Dorsolateral prefrontal cortex (tissue), 122 donors: ENCODE measurements at places on chromosomes 1 and 21.

- no peak for DNase-seq
Measured at GRCh38 chr1:2283991-2284895, 56.1 kb downstream of the SKI start.

- DNase-seq, result no peak
Measured at GRCh38 chr1:76095802-76096201, 21.3 kb downstream of the ST6GALNAC3 start.

- no peak for DNase-seq
Measured at GRCh38 chr1:167197692-167198091, 23.0 kb upstream of the POU2F1 start.

DNA sequence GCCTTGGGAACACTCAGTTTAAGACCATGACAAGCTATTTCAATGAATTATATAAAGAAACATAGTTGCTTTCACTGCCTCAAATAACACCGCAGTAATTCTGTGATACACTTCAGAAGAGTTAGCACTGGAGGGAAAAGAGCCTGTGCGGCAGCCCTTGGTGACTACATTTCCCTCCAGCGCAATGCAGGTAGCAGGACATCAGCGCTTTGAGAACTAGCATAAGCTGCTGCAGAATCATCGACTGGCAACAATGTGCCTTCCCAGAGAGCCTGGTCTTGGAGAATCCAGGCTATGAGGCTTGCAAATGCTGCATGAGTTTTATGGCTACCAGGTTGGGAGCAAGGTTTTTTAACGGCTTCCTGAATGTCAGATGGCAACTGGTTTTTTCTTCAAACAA lies 7.5 kb downstream of the NRIP1 start:
- no peak for DNase-seq
